Lung (tissue), 17 donors: ENCODE measurements at places on chromosomes 4 and X. TPM values are rescaled to one million over a fixed set of nuclear protein-coding genes. Genes with fewer than 3 reads are reported as not detected.

DNA sequence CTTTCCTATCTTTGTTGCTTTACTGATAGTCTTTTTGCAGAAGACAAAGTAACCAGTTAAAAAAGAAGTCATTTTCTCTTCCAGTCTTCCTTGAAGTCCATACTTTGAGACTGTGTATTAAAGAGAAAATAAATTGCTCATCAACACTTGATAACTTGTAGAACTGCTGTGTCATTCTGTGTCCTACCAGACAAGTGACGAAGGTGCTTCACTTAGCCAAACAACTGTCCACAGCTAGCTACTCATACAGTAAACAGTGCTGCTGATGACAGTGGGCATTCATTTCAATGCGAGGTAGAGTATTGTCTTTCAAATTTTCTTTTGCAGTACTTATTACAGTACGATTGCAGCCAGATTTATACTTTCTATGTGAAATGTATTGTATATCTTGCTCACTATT lies 11.5 kb downstream of the COL25A1 start:
- DNase-seq = no peak

- peak; percentile 14 for DNase-seq
Observed at GRCh38 chr4:53233114-53233795, 132.6 kb downstream of the SCFD2 start.

GAGE2A gene
- polyA plus RNA-seq = not detected

- DNase-seq = no peak
Observed at GRCh38 chr4:89316931-89317366, 9.3 kb upstream of the GPRIN3 start.

- no peak for DNase-seq
Observed at GRCh38 chr4:110085131-110085530, 113.3 kb downstream of the ELOVL6 start.

DNA sequence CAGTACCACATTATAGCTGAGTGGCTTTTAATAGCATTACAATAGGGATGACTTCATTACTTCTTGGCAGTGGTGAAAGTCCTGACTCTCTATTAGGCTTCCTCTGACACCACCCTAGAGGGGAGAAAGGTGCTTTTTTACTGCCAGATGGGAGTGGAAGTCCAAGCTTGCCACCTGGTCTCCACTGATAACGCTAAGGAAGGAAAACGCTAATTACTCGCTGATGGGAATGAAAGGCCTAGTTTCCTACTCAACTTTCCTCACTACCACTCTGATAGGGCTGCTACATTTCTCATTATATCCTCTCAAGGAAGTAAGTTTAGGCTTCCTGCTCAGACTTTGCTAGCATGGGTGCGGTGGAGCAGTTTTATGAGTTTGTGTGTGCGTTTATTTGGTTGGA lies 62.3 kb upstream of the PAGE3 start:
- DNase-seq = peak; percentile 15

HTN1 gene
- not detected for polyA plus RNA-seq

DNAAF6 gene
- 2.7 TPM for polyA plus RNA-seq

GRCh38 chrX:149433451-149433850 lies 71.7 kb downstream of the IDS start:
- DNase-seq = no peak

VCX gene
- not detected for polyA plus RNA-seq

DNA sequence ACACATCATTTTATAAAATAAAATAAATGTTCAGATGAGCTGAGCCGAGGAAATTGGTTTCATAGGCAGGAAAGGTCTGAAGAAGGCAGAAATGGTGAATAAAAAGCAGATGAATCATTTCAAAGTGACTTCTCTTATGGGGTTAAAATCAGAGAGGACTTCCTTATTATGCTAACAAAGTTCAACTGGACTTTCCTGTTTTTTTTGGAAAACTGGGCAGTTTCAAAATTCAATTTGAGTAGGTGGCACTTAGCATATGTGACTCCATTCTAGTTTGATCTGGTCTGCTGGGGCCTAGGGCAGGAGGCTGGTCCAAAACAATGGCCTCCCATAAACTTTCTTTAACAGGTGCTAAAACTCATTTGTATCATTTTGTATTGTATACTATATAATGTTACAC lies 1794.9 kb upstream of the TENM3 start:
- no peak for DNase-seq

DNA sequence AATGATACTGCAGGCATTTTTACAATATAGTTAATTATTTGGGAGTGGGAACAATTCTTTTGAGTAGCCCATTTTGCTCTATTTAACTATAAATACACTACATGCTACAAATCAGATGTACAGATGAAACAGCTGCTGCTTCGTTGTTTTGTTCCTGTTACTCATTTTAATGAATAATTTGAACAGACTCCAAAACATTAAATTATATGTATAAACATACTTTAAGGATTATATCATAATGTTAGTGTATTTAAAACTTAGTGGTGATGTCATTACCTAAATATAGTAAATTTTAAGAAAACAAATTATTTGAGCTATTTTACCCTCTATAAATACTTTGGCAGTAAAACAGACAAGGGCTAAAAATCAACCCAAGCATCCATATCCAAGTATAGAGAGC lies 60.7 kb downstream of the GAB1 start:
- peak; percentile 45 for DNase-seq

SEC31A gene
- polyA plus RNA-seq = 83.7 TPM

DNA sequence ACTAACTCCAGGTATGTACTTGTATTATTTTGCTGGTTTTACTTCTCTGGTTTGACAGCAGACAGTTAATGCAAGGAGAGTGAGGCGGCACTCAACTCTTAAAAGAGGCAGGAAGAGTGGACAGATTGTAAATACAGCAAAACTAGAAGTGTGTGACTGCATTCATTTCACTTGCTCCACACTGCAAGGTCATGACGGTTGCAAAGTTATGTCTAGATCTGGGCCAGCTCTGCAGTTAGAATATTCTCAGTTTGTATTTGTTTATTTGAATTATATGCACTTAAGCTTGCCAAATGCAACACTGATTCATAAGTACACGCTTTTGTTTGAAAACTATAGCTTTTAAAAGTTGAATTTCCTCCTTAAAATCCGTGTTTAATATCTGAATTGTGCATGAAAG lies 148.9 kb downstream of the STIM2 start:
- peak; percentile 23 for DNase-seq

CSN1S1 gene
- not detected for polyA plus RNA-seq

RTL9 gene
- polyA plus RNA-seq = 0.02 TPM

SYN1 gene
- 4.5 TPM for polyA plus RNA-seq

GRCh38 chr4:14265651-14266050 lies 638.1 kb upstream of the BOD1L1 start:
- no peak for DNase-seq

GRCh38 chr4:8278421-8279287 lies 9.1 kb downstream of the HTRA3 start:
- DNase-seq = peak; percentile 76

PPAT gene
- polyA plus RNA-seq = 4.7 TPM

DNA sequence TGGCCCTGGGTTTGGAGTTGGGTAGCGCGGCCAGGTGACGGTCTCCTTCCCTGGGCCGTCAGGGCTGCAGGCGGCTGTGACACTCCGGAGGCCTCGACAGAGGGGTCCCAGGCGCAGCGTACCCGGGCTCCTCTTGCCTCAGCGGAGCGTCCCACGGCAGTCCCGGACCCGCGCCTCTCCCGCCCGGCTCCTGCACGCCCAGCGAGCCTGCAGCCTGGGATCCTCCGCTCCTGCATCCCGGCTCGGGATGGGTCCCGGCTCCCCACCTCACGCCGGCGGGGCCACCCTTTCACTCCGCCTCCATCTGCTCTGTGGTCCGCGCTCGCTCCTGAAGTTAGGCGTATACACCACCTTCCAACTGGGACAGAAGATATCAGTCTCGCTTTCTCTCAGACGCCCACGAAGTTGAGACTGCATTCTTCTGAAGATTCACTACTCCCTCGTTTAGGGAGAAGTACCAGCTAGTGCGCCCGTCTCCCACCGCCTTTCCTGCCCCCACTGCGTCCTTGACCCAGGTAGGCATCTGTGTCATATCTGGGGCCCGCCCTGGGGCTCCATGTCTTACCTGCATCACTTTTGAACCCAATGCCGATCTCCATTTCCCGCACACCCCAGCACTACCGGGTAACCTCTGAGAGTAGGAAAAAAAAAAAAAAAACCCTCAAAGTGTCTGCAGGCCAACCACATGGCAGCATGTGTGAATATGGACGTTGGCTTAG lies 32.3 kb upstream of the KDR start:
- peak; percentile 15 for DNase-seq

KLF8 gene
- polyA plus RNA-seq = 7.0 TPM

S100P gene
- polyA plus RNA-seq = 118 TPM

GRCh38 chr4:89008166-89008565 lies 48.8 kb downstream of the FAM13A start:
- no peak for DNase-seq

CXCL11 gene
- polyA plus RNA-seq = 0.10 TPM

- DNase-seq = peak; percentile 8
Observed at GRCh38 chrX:54640736-54641135, 110.7 kb downstream of the GNL3L start.

- no peak for DNase-seq
Observed at GRCh38 chr4:111797455-111798163, 347.6 kb upstream of the FAM241A start.

C1QTNF7 gene
- polyA plus RNA-seq = 0.38 TPM

- no peak for DNase-seq
Observed at GRCh38 chr4:139916041-139916440, 237.9 kb downstream of the MAML3 start.

CTSO gene
- 11.3 TPM for polyA plus RNA-seq

- DNase-seq = no peak
Observed at GRCh38 chr4:44070843-44071242, 377.8 kb downstream of the KCTD8 start.

DNA sequence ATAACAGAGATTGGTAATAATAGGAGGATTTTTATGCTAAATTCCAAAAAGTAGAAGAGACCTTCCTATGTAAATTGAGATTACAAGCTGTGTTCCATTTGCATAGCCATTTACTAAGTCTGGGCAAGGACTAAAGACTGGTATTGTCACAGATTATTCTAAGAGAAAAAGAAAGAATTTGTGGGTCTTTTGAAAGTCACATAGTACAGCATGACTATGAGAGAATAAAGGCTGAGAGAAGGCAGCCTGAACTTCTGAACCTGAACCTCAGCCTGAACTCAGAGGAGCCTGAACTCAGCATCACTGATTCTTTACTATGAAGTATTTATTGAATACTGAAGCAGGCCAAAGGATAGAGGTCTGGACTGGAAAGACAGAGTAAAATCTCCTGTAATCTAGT lies 297.5 kb downstream of the STPG2 start:
- DNase-seq = no peak

FRAS1 gene
- 0.45 TPM for polyA plus RNA-seq

GRCh38 chrX:53160297-53160983 lies 64.6 kb downstream of the KDM5C start:
- DNase-seq = no peak

DNA sequence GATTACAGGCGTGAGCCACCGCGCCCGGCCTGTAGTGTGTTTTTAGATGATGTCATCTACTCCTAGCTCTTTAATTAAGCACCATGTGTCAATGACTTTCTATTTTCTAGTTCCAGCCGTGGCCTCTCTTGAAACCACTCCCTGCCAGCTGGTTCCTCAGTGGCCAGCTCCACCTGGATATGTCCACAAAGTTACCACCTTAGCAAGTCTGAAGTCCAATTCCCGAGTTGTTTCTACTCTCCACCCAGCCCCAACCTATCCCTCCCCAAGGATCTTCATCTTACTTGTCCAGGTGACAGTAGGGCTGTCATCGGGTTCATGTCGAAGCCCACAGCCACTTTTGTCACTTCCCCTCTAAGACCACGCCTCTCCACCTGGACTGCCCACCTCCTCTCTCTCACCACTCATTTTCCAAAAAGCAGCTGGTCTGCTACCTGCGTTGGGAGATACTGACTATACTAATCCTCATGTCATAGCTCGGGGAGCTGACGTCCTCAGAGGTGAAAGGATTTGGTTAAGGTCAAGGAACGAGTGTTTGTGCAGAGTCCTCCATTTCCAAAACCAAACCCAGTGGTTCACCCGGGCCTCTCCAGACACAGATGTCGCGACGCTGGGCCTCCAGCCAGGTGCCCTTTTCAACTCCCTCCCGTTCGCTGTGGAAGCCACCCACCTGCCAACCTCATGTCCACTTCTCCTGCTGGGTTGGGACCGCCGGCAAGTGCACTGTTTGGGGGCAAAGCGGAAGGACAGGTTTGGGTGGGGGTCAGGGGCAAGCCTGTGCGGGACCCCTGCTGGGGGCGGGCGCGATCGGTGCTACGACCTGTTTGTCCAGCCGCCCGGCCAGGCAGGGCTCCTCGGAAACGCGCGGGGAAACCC lies 704 bp downstream of the FAM3A start:
- no peak for DNase-seq

DNA sequence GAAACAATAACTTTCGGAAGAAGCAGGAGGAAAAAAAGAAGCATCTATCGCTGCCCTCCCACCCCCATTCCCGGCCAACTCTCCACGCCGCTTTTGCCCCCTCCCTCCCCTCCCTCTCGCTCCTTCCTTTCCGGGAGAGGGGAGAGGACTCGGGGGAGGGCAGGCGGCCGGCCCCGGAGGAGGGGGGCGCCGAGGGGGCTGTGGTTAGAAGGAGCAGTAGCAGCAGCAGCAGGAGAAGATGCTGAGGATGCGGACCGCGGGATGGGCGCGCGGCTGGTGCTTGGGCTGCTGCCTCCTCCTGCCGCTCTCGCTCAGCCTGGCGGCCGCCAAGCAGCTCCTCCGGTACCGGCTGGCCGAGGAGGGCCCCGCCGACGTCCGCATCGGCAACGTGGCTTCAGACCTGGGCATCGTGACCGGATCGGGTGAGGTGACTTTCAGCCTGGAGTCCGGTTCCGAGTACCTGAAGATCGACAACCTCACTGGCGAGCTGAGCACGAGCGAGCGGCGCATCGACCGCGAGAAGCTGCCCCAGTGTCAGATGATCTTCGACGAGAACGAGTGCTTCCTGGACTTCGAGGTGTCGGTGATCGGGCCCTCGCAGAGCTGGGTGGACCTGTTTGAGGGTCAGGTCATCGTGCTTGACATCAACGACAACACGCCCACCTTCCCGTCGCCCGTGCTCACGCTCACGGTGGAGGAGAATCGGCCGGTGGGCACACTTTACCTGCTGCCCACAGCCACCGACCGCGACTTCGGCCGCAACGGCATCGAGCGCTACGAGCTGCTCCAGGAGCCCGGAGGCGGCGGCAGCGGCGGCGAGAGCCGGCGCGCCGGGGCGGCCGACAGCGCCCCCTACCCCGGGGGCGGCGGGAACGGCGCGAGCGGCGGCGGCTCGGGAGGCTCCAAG lies 1.3 kb downstream of the PCDH7 start:
- DNase-seq = peak; percentile 64

- DNase-seq = no peak
Observed at GRCh38 chr4:48195374-48195773, 61.3 kb upstream of the TXK start.

FBXL5 gene
- 45.9 TPM for polyA plus RNA-seq

PSAPL1 gene
- polyA plus RNA-seq = 0.06 TPM

DNA sequence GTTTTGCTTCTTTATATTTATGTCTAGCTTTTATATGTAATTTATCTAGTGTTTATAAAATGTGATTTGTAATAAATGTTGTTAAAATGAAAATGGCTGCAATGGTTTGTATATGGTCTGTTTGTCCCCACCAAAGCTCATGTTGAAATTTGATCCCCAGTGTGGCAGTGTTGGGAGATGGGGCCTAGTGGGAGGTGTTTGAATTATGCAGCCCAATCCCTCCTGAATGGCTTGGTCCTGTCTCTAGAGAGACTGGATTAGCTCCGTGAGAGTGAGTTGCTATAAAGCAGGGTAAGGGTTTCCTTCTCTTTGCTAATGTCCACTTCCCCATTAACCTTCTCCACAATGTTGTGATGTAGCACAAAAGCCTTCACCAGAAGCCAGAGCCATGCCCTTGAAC lies 30.0 kb upstream of the JADE3 start:
- DNase-seq = no peak

ZDHHC9 gene
- polyA plus RNA-seq = 24.2 TPM
